Activated naive CD4-positive, alpha-beta T cell treated with Interleukin-2 at 50 U/mL for 16 hours (primary cell): ENCODE measurements at places on chromosomes 6 and 20.

GRCh38 chr6:111685058-111685457 is 79.4 kb upstream of the TRAF3IP2 start:
- no peak for DNase-seq

- DNase-seq, result no peak
Observed at GRCh38 chr6:46899659-46900058, 22.1 kb downstream of the ADGRF5 start.

DNA sequence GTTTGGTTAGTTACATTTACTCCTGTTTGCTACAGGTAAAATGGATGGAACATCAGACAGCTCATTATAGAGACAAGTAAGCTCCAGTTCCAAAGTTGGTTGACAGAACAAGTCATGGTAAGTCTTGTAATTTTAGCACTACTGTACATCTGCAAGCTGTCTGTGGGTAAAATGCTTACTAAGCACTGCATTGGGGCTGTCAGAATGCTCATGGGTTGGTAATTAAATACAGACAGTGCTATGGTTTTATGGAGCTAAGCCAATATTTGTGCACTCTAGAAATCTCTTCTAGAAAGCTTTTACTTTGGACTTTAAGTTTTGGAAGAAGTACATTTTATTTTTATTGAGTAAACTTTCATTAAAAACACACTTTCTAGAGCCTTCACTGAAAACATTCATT is 419.2 kb upstream of the MMS22L start:
- DNase-seq, result no peak

GRCh38 chr20:20427227-20427864 is 59.4 kb downstream of the INSM1 start:
- DNase-seq, result no peak

- no peak for DNase-seq
Observed at GRCh38 chr6:15674690-15675386, 12.0 kb upstream of the DTNBP1 start.
